ENCODE measurements at places on chromosomes 3 and 15. TPM values are rescaled to one million over a fixed set of nuclear protein-coding genes. Genes with fewer than 3 reads are reported as not detected.

SMCO1 gene
- not detected for total RNA-seq

ISG20 gene
- 19.2 TPM for total RNA-seq

DNA sequence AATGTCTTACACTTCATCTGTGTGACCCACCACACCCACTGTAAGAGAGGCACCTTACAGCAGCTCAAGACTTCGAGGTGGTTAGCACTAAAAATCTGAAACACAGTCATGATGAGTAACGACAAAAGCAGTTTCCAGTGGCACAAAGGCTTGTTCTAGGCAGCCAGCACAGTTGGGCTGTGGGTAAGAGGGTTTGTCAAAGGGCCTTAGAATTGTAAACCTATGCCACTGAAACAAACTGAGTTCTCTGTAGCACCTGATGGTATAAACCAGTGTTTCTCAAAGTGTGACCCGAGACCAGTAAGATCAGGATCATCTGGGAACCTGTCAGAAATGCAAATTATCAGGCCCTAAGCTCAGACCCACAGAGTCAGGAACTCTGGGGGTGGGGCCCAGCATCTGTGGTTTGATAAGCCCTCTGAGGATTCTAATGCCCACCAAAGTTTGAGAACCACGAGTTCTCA lies 36.5 kb downstream of the DAPK2 start:
- DNase-seq: peak; percentile 60

DNA sequence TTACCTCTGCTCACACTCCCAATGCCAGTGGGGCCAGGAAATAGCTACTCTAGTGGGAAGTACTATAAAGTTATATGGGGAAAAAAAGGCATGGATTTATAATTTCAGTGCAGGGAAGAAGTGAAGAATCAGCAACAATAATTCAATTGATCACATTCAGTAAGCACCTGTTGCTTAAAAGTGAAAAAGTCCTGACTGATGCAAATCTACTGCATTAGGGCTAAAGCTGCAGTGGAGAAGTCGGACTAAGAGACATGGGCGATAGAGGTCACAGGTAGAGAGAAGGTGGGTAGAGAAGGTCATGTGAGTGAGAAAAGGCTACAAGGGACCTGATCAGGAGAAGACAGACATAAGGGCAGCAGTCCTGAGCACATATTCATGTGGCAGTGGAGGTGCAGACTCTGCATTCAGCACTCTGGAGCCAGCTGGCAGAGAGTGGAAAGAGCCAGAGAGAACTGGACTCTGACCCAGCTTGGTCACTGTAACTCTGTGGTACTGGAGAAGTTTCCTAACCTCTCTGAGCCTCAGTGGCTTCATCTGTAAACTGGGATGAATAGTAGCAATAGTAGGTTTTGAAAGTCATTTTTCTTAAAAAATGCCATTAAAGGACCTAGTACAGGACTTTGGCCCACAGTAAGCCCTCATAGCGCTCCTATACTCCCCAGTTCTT lies 17.6 kb upstream of the BCL2A1 start:
- DNase-seq: no peak

DNA sequence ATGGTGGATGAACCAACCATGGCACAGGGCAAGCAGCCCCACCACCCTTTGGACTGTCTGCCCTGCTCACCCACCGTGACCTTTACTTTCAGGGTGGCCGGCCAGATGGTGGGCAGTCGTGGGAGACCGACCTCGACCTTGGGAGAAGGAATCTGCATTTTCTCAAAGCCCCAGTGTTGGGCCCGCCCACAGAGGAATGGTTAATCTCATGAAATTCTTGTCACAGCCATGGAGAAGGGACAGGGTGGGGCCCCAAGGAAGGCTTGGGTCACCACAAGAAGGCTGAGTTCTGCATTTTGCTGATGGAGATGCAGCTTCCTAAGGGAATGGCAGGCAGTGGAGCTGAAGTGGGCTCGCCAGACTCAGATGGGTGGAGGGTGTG lies 2.9 kb downstream of the PLXND1 start:
- no peak for DNase-seq

DNA sequence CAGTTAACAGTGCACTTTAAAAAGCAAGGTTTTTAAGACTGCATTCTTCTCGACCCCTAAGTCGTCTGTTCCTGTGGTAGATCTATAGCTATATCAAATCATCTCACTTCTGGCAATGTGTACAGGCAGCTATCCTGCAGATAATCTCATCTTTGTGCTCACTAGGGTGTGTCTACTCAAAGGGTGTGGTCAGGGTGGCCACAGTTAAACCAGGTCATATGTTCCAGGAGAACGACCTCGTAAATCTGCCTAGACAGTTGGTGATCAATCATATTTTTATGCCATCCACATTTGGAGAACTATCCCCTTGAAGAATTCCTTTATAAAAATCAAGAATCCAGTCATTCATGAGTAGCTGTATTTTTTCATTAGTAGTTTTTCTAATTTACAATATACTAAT lies 3.0 kb downstream of the VEPH1 start:
- no peak for DNase-seq

DNA sequence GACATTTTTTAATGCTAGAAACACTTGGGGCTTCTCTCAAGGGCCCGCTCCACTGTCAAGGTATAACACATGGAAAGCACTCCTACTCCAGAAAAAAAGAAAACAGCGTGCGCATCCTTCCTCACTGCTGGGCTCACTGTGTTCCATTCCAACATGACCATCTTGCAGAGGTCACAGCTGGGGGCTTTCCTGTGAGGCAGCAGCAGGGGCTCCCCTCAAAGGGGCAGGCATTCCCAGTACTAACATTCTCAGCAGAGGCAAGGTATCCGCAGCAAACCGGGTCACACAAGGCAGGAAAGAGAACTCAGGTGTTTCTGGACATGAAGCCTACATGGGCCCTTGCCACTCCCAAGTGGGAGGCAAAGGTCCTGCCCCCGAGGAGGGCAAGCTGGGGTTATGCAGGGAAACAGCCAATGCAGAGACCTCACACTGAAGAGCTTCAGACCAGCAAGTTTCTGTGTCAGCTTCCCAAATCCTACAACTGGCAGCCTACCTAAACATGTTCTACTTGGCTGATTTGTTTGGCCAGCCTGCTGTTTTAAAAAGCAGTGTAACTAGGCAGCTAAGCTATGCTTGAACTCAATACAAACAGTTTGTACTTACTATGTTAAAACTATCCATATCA lies 6.4 kb downstream of the BDH1 start:
- no peak for DNase-seq

GRCh38 chr3:42216931-42217333 lies 49.1 kb downstream of the CCK start:
- DNase-seq: no peak

GRCh38 chr3:31135546-31135945 lies 241.1 kb upstream of the GADL1 start:
- no peak for DNase-seq

- DNase-seq: no peak
Measured at GRCh38 chr3:60453326-60453725, 797.9 kb downstream of the FHIT start.

DNA sequence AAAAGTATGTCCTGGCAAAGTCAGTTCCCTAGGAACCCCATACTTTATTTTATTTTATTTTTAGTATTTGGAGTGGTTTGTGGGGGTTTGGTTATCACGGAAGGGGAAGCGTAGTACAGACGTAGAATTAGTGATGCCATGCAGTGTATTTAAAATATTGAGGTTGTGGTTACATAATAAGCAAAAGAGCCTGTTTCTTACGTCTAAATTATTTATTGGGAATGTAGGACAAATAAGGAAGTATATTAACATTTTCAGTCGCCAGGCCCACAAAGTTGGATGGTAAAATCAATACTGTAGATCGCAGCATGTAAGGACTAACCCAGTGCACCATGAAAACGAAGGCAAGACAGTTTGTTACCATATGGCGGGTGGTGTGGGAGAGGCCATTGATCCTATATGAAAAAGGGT lies 558 bp downstream of the DTWD1 start:
- DNase-seq: no peak

RTP1 gene
- total RNA-seq: not detected

ARHGEF3 gene
- 0.49 TPM for total RNA-seq

- peak; percentile 69 for DNase-seq
Measured at GRCh38 chr3:9884555-9885165, 4.6 kb upstream of the CIDEC start.

DNA sequence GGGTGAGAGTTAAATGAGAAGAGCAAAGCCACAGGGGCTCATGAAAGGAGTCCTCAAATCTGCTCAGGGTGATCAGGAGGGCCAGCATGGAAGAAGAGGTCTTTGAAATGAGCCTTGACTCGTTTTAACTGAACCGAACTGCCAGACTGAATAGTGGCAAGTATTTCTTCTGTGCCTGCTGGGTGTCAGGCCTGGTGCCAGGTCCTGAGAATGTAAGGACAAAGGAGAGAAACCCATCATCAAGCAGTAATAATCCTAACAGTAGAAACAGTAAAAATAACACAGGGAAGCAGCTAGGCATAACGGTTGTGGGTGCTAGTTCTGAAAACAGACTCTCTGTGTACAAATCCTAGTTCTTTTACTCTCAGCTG lies 40.4 kb upstream of the SMAD3 start:
- DNase-seq: peak; percentile 43

DNA sequence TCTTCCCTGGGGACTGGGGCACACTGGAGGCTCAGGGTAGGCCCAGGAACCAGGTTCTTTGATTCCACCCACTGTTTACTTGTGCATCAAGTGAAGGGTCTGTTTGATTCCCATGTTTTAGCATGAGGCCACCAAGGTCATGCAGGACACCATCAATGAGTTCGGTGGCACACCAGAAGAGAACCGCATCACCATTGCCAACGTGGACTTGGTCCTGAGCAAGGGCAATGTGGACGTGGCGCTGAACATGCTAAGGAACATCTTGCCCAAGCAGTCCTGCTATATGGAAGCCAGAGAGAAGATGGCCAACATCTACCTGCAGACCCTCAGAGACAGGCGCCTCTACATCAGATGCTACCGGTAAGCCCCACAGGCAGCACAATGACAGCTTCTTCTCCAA lies 21.5 kb downstream of the TTC21A start:
- DNase-seq: no peak

NPAP1 gene
- total RNA-seq: not detected

FOXL2NB gene
- total RNA-seq: not detected

IQCF5 gene
- not detected for total RNA-seq

GRCh38 chr3:67468511-67468910 lies 185.9 kb downstream of the SUCLG2 start:
- peak; percentile 2 for DNase-seq

GRCh38 chr3:157649511-157649910 lies 146.3 kb upstream of the VEPH1 start:
- DNase-seq: no peak

GRCh38 chr15:88621789-88622604 lies 857 bp downstream of the AEN start:
- peak; percentile 33 for DNase-seq

GRCh38 chr3:45043728-45044299 lies 17.7 kb downstream of the CLEC3B start:
- no peak for DNase-seq

DNA sequence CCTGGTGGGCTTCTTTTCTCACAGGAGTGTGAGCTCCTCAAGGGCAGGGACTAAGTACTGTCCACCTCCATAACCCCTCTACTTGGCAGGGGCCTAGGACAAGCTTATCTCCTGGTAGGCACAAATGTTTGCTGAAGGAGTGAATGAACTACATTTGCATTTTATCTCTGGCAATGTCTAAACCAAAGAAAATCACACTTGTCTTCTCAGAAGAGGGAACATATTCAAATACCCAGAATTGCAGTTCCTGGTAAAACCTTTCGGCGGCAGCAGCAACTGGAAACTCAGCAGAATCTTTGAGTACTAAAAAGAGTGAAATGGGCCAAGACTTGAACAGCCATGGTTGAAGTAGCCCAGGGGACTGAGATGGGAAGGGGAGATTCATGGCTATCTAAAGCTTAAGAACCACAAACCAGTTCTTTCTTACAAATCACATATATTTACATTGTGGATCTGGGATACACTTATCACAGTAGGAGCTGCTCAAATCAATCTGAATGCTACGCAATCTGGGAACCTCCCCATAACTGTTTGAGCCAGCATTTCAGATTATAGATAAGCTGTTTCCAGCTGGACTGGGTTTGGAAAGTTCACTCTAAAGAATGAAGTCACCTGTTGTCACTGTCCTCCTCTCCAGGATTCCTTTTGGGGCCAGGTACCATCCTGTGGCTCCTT lies 18.7 kb upstream of the PTPN9 start:
- no peak for DNase-seq

CPB1 gene
- not detected for total RNA-seq

GRCh38 chr15:41936649-41937567 lies 35.4 kb downstream of the EHD4 start:
- DNase-seq: no peak

GRCh38 chr3:182972387-182972786 lies 8.0 kb downstream of the DCUN1D1 start:
- DNase-seq: no peak

- no peak for DNase-seq
Measured at GRCh38 chr3:109072194-109072593, 45.7 kb downstream of the MORC1 start.

CCR4 gene
- not detected for total RNA-seq

GRCh38 chr3:173921732-173922131 lies 524.2 kb downstream of the NLGN1 start:
- no peak for DNase-seq

DNA sequence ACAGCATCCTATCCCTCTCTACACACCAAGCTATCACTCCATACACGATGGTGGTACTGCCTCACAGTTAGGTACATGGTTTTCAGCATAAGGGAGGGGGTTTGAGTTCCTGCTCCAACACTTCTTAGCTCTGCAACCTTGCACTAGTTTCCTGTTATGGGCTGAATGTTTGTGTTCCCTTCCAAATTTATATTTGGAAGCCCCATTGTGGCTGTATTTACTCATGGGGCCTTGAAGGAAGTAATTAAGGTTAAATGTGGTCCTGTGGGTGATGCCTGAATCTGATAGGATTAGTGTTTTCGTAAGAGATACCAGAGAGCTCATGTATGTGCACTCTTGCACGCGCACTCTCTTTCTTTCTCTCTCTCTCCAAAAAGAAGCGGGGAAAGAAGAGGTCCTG lies 259.4 kb downstream of the RORA start:
- no peak for DNase-seq

CEMIP gene
- total RNA-seq: 5.4 TPM

DNA sequence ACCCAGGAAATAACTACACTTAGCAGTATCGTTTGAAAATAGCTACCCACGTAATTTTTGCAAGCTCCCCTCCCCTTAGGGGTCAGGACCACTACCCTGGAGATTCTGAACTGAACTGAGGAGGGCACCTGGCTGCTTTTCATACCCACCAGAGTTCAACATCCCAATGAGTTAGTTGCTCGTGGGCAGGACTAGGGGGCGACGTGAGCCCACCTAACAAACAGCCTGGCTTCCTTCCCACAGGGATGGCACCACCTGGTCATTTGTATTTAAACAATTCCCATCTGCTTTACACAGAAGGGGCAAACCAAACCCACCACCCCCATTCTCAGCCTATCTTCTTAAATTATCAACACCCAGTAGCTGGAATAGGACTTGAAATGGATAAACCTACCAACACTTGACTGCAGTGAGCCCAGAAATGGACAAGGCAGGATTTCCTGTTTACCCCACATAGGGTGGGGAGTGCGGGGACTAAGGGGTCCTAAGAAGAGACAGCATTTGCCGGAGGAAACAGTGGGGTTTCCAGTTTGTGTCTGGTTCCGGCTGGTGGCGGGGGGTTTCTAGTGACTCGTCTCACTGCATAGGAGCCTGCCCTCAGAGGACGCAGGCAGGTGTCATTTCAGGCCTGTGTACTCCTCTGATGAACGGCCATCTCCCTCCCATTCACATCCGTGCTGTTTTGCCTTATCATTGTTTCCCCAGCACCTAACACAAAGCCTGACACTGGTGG lies 11.6 kb upstream of the VGLL4 start:
- no peak for DNase-seq

GRCh38 chr3:31043184-31043819 lies 148.8 kb upstream of the GADL1 start:
- no peak for DNase-seq

- no peak for DNase-seq
Measured at GRCh38 chr3:39454591-39455217, 12.8 kb upstream of the MOBP start.

All from MG63 (cell line).